ENCODE measurements at places on chromosomes 2 and 18.
A peak's percentile ranks its signal among the peaks of the same experiment; 100 is the strongest.

DNA sequence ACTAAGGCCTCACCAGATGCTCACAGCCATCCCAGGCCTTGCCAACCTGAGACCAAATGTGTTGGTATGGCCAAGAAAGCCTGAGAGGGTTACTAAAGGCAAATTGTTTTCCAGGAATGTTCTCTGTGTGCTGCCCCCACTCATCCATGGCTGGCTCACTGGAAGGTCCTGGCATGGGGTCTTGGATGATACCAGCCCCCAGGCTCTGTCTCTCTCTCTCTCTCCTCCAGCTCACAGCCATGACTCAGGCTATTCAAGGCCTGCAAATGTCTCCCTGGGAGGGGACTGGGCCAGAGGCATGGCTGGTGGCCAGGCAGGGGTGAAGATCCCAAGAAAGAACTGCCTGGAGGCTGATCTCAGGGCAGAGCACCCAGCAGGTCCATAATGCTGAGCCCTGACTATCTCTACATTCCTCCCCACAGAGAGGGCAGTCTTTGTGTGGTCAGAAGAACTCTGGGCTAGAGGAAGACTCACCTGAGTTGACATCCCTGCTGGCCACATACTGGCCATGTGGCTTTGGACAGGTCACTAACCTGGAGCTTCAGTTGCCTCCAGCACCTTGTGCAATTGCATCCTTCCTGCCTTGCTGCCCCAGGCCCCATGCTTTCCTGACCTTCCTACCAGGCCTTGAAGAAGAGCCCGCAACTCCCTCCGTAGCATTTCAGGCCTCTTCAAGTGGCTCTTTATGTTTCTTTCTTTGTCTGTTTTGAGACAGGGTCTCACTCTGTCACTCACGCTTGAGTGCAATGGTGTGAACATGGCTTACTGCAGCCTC lies 150.4 kb downstream of the ZFP36L2 start:
- DNase-seq, result no peak

GRCh38 chr2:211453311-211453887 lies 897.0 kb downstream of the CPS1 start:
- no peak for DNase-seq

DNA sequence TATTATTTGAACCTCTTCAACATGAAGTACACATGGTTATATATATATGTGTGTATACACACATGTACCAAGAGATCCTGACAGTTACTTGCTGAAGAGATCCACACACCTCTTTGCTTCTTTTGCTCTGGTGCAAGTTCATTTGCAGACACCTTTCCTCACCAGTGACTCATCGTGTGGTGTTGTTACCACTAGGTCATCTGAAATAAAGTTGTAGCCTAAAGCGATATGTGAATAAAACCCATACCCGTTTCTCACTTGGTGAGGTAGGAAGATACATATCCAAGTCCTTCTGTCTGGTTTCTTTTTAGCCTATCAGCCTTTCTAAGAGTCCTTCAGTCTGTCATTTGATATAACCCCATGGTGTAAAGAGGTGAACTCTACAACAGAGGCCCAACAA lies 379.4 kb upstream of the RAB12 start:
- no peak for DNase-seq

DNA sequence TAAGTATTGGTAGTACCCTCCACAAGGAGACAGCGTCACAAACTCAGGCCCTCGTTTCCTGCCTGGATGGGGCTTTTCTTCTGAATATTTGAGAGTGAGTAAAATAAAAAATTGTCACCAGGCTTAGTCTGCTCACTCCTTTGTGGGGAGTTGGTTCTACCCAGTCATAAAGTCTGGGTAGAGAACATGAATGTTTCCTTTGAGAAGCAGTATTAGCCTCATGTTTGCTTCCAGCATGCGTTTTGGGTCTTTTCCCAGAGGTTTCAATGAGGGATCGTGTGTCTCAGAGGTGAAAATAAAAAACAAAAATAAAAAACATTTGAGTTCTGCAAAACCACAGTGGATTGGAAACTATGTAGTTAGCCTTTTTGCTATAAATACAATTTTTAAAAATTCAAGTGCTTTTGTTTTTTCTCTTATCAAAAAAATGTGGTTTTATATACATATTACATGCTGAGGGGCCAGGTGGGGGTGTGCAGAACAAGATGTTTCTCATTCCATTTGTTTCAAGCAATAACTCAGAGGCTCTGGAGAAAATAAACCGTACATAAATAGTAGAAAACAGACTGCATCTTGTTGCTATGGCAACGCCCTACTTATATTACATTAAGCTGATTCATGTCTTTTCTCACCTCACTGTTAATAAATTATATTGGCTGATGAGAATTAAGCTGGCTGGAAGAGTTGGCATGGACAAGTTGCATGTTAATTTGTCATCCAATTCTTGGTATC lies 225.4 kb upstream of the FBXO11 start:
- no peak for DNase-seq

DNA sequence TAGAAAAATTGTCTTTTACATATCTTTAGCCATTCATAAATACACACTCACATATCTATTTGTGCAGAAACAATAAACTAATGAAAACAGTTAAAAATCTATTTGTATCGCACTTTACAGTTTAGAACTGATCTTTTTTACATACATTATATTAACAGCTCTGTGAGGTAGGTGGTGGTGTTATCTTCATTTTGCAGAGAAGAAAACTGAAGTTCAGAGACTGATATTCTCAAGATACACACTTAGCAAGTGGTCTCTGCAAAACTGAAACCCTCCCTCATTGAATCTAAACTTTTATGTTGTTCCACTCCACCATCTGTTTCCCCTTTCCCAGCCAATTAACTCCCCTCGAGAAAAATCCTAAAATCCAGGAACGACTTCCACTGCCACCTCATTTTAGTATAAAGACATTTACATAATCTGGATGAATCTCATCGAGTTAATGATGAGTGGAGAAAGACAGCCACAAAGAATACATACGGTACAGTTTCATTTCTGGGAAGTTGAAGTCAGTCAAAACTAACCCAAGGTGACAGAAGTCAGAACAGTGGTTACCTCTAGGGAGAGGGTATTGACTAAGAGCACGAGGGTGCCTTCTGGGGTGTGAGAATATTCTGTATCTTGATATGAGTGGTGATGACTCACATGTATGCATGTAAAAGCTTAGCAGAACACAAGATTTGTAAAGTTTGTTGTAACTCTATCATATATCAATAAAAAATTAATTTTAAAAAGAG lies 524.2 kb upstream of the TCF4 start:
- no peak for DNase-seq

DNA sequence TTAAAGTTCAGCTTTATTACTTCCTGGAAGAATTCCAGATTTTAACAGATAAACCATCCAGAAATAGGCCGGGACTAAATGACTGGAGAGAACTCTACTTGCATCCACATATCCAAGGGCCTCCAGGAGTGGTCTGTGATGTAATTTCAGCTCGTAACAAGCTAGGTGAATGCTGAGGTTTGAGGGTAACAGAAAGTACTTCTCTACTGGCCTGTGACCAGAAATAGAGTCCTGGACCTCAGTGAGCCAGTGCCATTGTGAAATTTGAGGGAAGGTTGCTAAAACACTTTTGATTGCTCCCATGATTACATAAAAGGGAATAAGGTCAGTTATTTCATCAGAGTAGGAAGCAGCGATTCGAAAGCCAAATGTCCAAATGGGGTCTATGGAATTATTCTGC lies 158.1 kb downstream of the DOCK10 start:
- DNase-seq, result no peak

DNA sequence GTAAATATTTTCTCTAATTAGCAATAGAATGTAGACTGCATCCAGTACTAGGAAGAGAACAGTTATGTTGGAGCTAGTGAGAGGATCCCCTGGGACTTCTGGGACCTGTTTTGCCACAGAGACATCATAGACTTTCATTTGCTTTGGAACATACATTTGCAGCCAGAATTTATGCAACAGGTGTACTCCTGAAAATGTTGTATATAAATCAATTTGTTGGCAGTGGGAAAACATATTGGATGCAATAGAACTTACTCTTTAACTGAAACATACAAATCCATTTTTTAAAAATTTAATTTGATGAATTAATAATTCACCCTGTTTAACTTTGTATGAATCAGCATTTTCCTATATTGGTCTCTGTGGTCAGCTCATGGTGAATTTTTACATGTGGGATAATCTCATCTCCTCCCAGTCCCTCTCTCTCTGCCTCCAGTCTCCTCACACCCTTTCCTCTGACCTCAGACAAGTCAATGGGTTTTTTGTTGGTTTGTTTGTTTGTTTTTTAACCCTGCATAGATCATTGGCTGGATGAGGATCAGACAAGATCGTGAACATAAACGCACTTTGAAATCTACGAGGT lies 263.0 kb downstream of the LPIN1 start:
- DNase-seq, result no peak

- DNase-seq, result peak; percentile 64
Observed at GRCh38 chr2:64522843-64523428, 1.2 kb upstream of the AFTPH start.

DNA sequence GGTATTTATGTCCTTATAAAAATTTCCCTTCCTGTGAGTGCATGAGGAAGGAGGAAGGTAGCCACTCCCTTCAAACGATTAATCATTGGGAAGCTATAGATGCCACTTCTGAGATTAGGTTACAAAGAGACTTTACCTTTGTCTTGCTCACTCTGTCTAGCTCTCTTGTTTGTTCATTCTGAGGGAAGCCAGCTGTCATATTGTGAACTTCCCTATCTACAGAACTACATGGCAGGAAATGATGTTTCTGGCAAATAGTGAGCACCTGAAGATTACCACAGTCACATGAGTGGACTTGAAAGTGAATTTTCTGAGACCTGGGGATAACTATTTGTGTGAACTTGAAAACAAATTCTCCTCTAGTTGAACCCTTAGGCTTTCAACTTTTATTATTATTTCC lies 776.8 kb downstream of the CCDC85A start:
- no peak for DNase-seq

DNA sequence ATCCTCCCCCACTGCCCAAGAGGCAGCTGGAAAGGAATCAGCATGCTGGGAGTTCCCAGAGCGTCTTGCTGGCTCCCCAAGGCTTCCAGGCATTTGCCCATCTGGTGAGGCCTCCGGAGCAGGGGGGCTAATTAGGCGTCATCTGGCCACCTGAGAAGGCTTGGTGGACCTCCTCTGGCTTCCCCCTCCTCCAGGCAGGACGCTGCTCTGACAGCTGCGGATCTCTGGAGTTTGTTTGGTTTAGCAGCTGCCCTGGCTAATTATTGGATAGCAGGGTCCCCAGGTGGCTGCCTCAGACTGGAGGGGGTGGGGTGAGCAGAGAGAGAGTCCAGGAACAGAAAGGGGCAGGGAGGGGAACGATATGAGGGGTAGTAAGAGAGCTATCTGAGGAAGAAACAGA lies 425.2 kb upstream of the MEX3C start:
- DNase-seq, result no peak

GRCh38 chr2:231373184-231373583 lies 22.3 kb upstream of the B3GNT7 start:
- no peak for DNase-seq

- no peak for DNase-seq
Observed at GRCh38 chr2:200482194-200482593, 27.7 kb downstream of the KCTD18 start.

GRCh38 chr2:176415174-176415895 lies 146.1 kb downstream of the MTX2 start:
- no peak for DNase-seq

Measured in activated T-cell treated with anti-CD3 and anti-CD28 coated beads for 24 hours (primary cell).